ENCODE measurements at places on chromosomes 6 and 20.

DNA sequence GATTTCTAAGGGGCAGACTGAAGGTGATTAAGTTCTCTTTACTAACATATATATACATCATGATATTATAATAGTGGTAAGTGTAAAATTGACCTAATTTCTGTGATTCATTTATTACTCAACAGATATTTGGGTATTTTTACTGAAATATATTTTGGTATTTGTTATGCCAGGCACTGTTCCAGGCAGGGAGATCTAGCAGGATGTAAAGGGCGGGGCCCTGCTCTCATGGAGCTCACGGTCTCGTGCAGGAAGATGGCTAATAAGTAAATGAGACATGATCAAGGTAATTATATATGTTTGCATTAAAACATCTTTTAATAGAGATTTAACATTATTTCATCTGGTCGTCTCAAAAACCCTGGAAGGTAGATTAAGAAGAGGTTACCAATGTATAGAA is 27.7 kb downstream of the FAM50B start:
- no peak for ATAC-seq

GRCh38 chr6:74993136-74993535 is 212.7 kb downstream of the COL12A1 start:
- no peak for ATAC-seq

DNA sequence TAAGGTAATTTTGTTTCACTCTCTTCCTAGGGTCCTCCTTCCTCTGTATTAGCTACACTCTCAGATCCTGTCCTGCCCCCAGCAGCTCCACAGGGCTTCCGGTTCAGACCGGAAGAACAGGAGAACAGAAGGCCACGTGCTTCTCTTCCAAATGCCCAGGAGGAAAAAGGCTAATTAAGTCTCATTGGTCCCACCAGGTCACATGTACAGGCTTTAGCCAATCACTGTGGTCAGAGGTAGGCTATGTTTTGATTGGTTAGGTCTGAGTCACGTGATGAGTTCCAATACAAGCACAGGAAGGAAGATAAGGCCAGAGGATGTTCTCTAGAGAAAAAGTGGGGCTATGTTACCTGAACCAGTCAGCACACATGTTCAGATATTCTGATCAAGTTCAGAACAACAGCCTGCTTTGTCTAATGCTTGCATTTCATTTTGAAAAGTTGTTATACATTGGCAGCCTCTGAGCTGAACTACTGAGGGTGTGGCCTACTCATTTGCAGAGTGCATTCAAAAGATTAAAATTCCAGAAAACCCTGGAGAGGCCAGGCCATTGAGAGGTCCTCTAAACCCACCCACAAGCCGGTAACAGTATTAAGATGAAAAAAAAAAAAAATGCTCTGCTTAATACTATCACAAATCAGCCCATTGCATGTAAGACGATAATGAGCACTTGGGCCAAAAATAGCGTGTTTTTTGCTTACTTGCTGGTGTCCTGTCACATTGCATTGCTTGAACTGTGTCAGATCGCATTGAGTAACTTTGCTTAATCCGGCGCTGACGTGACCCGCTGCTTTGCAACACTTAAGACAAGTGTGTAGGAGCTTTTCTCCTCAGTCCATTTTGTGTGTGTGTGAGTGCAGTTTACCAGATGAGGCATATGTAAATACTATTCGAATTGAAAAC is 170.3 kb downstream of the TSHZ2 start:
- no peak for ATAC-seq

DNA sequence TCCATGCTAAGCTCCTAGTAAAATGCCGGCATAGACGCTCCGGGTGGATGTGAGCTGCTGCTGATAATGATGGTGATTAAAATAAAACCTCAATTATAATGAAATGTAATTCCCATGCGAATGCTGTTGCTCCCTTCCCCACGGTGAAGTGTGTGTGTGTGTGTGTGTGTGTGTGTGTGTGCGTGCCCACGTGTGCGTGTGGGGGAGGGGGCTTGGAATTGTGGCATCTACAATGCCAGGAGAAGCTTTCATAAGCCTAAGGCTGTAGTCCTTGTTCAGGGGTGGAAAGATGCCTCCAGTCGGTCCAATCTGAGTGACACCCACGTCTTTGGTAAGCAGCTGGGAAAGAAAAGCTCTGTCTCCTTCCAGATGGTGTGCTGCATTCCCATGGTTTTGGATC is 137.9 kb downstream of the CDH26 start:
- ATAC-seq, result no peak

GRCh38 chr6:160261991-160262680 is 3.5 kb upstream of the SLC22A2 start:
- no peak for ATAC-seq
